ENCODE measurements at places on chromosomes 13 and 19.

DNA sequence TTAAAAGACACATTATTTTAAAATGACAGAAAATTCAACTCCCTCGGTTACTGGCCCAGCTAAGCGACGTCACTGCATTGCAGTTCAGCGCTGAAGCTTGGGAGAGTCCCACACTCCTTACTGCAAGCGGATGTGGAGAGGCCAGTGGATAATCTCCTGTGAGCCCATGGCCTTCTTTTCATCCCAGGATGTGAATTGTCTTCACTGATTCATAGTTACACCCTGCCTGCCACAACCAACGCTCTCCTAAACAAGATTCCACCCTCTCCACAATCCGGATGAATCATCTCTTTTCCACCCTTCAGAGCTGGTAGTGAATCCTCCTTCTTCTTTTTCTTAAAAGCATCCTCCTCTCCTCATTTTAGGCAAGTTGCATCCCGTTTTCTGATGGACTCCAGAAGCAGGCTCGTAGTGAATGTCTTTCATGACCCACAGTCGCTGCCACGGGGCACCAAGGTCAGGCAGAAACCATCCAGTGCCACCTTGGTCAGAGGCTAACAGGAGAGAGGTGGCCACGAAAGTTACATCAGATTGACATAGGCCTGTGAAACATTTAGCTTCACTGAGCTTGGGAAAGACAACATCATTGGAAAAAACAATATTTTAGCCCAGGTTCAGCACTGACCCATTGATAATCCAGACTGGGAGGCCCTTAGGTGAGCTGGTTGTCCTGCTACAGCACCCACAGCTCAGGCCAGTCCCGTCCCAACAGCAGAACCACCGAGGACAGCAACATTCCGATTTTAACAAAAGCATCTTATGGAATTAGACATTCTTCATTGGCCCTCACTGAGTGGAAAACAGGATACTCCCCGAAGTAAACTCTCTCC lies 2.0 kb downstream of the GJB2 start:
- no peak for DNase-seq

- no peak for DNase-seq
Measured at GRCh38 chr19:3010871-3011270, 18.2 kb downstream of the TLE2 start.

GRCh38 chr13:44815623-44816022 lies 173.6 kb downstream of the NUFIP1 start:
- no peak for DNase-seq

DNA sequence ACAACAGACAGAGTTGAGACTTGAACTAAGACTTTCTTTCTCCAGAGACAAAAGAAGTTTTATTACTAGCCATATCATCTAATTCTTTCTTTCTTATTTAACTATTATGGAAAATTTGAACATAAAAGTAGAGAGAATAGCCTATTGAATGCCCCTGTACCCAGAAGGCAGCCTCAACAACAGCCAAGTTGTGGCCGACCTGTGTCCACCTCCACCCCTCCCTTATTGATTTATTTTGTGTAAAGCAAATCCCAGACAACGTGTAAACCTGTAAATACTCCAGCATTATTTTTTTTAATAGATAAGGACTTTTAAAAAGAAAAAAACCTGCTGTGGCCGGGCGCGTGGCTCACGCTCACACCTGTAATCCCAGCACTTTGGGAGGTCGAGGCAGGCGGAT lies 26.1 kb upstream of the FXYD3 start:
- DNase-seq, result no peak

GRCh38 chr13:96792736-96793403 lies 201.4 kb downstream of the OXGR1 start:
- no peak for DNase-seq

DNA sequence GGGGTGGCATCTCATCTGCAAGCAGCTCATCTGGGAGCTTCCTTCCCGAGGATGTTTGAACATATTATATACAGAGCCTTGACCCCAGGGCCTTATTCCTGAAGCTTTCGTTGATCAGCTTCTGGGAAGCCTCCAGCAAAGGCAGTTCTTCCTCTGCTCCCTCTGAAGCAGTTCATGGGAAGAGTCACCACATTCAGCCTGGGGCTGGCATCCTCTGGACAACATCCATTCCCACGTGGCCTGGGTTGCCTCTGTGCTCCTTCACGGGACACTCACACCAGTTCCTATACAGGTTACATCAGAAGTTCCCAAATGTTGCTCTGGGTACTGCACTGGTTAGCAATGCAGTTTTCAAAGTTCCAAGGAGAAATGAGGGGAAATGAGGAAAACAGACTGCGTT lies 29.6 kb downstream of the COL4A2 start:
- DNase-seq, result no peak

- DNase-seq, result no peak
Measured at GRCh38 chr13:76014406-76015318, 378.5 kb downstream of the LMO7 start.

DNA sequence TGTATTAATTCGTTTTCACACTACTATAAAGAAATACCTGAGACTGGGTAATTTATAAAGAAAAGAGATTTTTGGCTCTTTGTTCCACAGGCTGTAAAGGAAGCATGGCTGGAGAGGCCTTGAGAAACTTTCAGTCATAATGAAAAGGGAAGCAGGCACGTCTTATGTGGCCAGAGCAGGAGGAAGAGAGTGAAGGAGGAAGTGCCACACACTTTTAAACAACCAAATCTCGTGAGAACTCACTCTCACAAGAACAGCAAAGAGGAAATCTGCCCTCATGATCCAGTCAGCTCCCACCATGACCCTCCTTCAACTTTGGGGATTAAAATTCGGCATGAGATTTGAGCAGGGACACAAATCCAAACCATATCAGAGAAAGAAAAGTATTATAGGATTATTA lies 1255.9 kb upstream of the MIR17HG start:
- DNase-seq, result no peak

GRCh38 chr19:10292789-10293636 lies 3.3 kb downstream of the ICAM5 start:
- DNase-seq, result no peak

- DNase-seq, result peak; percentile 45
Measured at GRCh38 chr13:21717817-21718216, 46.9 kb downstream of the FGF9 start.

DNA sequence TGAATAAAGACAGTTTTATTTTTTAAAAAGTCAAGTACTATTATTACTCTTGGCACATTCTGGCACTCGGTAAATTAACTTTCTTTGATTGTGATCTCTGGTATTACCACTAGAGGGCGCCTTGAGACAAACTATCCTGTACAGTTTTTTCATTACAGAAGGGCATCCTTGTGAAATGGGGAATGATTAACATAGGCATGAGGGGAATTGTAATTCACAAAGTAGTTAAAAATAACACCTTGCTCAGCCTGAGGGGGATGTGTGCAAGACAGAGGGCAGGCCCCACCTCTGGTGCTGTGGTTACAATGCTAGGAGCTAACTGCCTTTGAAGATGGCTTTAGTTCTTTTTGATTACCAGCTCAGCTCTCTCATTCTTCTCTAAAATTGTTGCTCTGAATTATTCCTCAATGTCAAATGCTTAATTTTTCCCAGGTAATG lies 24.2 kb upstream of the C1QTNF9B start:
- DNase-seq, result peak; percentile 71

DNA sequence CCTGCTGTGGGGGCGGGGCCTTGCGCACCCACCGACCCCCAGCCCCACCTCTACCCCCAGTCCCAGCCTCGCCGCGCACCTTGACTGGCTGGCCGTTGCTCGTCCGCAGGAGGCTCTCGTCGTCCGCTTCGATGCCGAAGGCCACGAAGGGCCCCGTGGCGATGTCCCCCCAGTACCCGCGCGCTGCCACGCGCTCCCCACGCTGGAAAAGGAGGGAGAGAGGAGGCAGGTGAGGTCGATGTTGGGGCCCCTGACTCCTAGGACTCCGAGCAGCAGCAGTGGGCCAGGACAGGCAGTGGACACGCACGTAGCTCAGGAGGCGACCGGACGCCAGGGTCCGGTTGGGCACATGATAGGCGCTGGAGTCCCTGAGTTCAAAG lies 3.4 kb upstream of the TNNI3 start:
- no peak for DNase-seq

DNA sequence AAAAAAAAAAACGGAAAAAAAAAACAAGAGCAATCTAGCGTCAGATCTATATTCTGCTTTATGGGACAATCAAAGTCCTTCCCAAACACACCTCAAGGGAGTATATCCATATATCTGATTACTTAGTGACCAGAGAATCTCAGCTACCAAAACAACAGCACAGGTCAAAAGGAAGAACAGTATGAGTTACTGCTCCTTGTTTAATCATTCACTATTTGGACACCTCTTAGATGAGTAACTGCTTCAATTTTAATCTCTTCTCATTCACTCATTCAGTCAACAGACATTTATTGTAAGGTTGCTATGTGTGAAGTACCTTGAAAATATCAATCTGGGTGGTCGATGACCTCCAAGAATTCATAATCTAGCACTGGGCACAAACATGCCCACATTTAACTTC lies 193.2 kb downstream of the IRS2 start:
- DNase-seq, result no peak

DNA sequence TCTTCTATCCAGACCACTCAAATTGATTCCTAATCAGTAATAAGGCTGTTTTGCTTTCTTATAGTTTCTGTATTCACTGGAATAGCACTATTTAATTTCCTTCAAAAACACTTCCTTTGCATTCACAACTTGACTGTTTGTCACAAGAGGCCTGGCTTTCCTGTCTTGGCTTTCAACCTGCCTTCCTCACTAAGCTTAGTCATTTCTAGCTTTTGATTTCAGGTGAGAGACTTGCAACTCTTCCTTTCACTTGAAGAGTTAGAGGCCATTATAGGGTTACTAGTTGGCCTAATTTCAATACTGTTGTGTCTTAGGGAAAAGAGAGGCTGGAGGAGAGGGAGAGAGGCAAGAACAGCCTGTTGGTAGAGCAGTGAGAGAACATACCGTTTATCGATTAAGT lies 47.0 kb downstream of the SACS start:
- DNase-seq, result no peak

DNA sequence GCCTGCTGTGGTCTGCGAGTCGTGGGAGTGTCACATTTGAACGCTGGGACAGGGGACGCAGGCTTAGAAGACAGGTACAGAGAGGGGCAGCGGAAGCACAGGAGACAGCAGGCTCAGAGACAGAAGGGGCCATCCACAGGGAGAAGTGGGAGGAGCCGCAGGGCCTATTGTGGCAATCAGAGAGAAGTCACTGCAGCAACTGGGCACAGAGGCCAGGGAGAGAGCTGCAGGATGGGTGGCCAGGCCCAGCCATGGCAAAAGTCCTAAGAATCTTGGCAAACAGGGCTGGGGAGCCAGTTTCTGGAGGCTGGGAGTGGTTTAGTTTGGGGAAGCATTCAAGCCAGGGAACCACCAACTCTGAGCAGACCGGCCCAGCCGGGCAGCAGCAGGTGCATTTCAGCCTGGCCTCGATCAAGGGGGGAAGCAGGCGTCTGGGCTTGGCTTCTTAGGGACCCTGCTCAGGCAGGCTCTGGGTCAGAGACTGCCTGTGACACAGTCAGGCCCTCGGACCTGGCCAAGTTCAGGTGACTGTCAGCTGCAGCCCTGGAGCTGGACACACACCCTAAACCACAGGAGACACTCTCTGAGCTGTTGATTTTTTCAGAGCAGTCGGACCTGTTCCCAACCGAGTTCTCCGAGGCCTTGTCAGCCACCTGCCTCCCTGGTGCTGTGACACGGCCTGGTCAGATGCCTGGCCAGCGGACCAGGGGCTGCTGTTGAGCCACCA lies 11.8 kb downstream of the SH3GL1 start:
- DNase-seq, result no peak

DNA sequence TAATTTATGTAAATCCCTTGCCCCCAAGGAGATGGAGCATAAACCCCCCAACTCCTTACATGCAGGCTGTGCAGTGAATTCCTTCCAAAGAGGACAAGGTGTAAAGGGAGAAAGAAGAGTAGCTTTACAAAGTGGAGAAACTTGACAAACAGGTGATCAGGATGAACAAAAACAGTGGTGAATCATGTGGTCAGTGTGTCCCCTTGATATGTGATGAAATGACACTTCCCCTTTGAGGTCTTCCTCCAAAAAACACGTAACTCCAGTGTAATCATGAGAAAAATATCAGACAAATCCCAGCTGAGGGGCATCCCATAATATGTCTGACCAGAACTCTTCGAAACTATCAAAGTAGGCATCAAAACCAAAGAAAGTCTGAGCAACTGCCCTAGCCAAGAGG lies 29.5 kb upstream of the AKT2 start:
- DNase-seq, result no peak

GRCh38 chr19:9986787-9987281 lies 23.5 kb downstream of the COL5A3 start:
- no peak for DNase-seq

DNA sequence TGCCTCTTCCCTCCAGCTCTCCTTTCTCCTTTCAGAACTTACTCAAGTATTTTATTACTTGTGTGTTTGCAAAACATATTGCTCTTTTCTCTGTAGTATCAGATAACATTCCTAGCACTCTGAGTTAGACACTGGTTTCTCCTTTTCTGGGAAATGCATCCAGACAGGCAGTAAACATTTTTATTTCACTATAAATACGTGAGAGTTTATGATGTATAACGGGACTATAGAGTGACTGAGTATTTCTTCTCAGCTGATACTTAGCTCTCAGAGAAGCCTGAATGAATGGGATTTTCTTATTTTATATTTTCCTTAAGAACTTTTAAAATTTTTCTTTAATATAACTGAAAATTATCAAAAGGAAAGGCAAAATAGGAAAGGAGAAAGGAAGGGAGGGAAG lies 211.2 kb upstream of the EDNRB start:
- DNase-seq, result no peak

DNA sequence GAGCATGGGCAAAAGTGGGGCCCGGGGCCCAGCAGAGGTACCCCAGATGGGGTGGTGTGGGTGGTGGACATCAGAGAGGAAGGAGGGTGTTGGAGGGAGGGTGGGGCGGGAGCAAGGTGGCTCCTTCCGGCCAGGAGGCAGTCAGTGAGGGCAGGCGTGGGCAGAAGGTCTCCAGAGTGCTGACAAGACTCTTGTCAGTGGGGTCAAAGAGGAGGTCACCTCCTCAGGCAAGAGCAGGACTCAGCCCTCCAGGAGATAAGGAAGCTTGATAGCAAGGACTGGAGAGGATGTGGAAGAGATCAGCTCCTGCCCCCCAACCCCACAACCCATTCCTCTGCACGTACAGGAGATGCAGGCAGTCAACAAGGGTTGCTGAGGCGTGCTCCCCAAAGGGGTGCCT lies 9.8 kb downstream of the GJA3 start:
- no peak for DNase-seq

- DNase-seq, result no peak
Measured at GRCh38 chr19:53912653-53913052, 3.6 kb downstream of the CACNG7 start.

- no peak for DNase-seq
Measured at GRCh38 chr13:47317356-47317755, 420.5 kb upstream of the HTR2A start.

- peak; percentile 48 for DNase-seq
Measured at GRCh38 chr19:13537454-13537853, 31.2 kb upstream of the CACNA1A start.
